Dermis microvascular lymphatic vessel endothelial cell (primary cell): ENCODE measurements at places on chromosomes 1 and 21.

- DNase-seq: no peak
These were observed 520.5 kb downstream of the USP25 start for GRCh38 chr21:16250273-16250672.

DNA sequence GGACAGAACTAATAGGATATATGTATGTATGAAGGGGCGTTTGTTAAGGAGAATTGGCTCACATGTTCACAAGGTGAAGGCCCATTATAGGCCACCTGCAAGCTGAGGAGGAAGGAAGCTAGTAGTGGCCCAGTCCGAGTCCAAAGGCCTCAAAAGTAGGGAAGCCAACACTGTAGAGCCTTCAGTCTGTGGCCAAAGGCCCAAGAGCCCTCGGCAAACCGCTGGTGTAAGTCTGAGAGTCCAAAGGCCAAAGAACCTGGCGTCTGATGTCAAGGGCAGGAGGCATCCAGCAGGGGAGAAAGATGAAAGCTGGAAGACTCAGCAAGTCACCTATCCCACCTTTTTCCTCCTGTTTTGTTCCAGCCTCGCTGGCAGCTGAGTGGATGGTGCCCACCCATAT, 24.5 kb downstream of the BACH1 start:
- no peak for DNase-seq

DNA sequence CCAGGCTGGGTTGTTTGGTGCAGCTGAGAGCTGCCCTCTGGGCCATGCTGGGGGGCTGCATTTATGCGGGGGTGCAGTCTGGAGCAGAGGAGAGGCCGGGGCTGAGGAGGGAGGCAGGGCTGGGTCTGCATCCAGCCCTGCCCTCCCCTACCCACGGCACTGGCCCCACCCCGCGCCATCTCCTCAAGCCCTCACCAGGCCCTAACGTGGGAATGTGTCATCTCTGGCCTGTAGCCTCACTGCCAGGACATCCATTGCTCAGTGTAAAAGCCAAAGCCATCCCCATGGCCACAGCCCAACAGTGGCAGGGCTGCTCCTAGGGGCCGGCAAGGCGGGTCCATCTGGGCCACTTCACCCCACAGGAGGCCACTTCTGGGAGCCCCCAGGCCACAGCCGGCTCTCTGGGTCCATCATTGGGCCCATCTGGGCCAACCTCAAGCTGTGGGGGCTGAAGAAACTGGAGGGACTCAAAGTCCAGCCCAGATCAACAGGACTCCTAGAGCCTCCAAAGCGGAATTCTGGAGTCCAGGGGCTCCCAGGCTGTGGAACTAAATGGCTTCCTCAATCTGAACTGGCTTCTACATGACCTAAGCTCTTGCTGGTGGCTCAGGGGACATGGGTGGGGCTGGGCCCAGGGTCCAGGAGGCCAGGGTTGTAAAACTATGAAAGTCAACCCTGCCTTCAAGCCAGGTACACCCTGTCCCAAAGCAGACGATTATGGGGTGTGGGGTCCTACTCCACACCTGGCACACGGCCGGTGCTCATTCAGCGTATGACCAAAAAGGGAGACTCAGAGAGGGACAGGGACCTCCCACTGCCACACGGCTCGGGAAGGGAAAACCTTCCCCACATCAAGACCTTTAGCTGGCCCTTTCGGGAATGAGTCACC, 32.6 kb downstream of the RUNX3 start:
- DNase-seq: no peak

GRCh38 chr1:29669158-29669871, 433.0 kb downstream of the PTPRU start:
- no peak for DNase-seq

GRCh38 chr1:79460773-79461436, 454.4 kb upstream of the ADGRL4 start:
- no peak for DNase-seq

DNA sequence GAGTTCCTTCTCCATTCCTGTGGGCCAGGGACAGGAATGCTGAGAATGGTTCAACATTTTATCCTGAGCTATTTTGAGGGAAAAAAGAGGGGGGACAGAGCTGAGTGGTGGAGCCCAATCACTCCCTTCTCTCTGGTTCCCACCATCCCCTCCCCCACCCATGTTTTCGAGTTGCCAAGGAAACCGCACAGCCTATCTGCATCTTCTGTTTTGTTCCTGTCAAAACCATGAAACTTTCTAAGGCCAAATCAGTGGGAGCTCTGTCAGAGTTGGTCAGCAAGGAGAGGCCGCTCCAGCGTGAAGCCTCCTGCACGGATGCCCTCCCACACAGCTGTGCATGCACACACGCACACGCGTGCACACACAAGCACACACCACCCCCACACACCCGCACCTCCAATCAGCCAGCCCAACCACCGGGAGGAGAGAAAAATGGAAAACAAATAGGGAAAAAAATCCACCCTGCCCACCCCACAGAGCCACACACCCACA, 54.5 kb upstream of the ATP2B4 start:
- no peak for DNase-seq

- DNase-seq: no peak
These were observed 44.5 kb upstream of the PRRX1 start for GRCh38 chr1:170619241-170620028.
